Nephron progenitor cell (in vitro differentiated cells): ENCODE measurements at places on chromosomes 3 and 15.
A peak's percentile ranks its signal among the peaks of the same experiment; 100 is the strongest.

- no peaks in the 10 kb centered on the region for H3K27me3 ChIP-seq
- DNase-seq = no peak
- peaks cover 12% of the 10 kb centered on the region for H3K36me3 ChIP-seq
- H3K27ac ChIP-seq = no peak overlapping the region
- H3K4me1 ChIP-seq = peaks cover 38% of the 10 kb centered on the region
- H3K4me3 ChIP-seq = no peak overlapping the region
These were observed 409.0 kb upstream of the KCNMB2 start for GRCh38 chr3:178127221-178127620.

DNA sequence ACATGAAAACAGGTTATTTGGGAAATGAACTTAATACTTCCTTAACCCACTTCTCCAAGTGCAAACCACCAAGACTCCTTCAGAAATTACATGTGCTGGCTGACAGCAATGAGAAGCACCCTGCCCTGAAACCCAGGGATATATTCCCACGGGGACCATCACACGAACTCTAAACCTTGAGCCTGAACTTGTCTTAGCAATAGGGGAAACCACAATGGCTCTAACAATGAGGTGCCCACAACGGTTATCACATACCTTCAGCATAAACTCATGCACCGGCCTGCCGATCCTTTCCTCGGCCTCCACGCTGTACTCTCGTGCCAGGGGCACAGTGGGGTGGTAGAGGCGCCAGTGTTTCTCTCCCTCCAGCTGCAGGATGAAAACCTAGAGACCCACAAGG is 13.4 kb downstream of the RIOX2 start:
- peaks cover 13% of the 10 kb centered on the region for H3K4me1 ChIP-seq
- H3K27me3 ChIP-seq = no peaks in the 10 kb centered on the region
- no peak overlapping the region for H3K27ac ChIP-seq
- peaks cover 9% of the 10 kb centered on the region for H3K36me3 ChIP-seq
- no peak overlapping the region for H3K4me3 ChIP-seq

GRCh38 chr3:126291537-126291936 is 65.7 kb downstream of the KLF15 start:
- no peak for DNase-seq
- H3K27ac ChIP-seq = no peak overlapping the region
- no peak overlapping the region for H3K4me3 ChIP-seq
- H3K27me3 ChIP-seq = peaks cover 52% of the 10 kb centered on the region

DNA sequence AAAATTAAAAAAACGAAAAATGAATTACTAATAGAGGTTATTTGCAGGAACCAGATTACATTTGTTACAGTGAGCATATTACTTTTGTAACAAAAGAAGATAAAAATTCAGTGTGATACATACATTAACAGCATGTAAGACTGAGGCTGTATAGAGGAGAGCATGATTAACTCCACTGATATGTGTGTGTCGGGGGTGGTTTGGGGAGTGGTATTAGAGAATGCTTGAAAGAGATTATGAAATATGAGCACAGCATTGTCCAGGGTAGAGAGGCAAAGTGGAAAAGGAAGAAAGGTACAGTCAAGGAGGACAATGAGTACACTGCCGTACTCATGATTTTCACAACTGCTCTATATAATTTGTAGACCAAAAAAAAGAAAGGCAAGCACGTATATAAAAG is 62.9 kb upstream of the LRRFIP2 start:
- H3K36me3 ChIP-seq = peaks cover 7% of the 10 kb centered on the region
- no peak for DNase-seq
- peaks cover 7% of the 10 kb centered on the region for H3K27me3 ChIP-seq

- H3K36me3 ChIP-seq = no peaks in the 10 kb centered on the region
- DNase-seq = no peak
- no peaks in the 10 kb centered on the region for H3K4me1 ChIP-seq
- H3K27ac ChIP-seq = no peak overlapping the region
- no peaks in the 10 kb centered on the region for H3K27me3 ChIP-seq
- H3K4me3 ChIP-seq = no peak overlapping the region
These were observed 645.8 kb downstream of the GRM7 start for GRCh38 chr3:7506606-7507180.

DNA sequence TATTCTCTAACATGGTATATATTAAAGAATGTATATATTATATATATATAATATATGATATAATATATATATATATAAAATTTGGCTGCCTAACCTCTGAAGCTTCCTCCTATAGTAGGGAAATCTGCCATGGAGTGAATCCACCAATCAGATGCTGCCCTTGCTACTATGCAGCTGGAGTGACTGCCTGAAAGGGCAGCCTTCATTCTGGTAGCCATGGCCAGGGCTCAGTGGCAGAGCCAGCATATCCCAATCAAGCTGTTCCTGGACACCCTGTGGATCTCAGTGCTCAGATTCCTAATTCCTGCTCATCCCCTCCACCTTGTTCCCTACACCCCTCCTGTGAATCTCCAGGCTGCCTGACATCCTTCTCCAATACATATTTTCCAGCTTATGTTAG is 2.2 kb upstream of the SH3GL3 start:
- H3K4me3 ChIP-seq = no peak overlapping the region
- DNase-seq = no peak

- peak overlapping the region; percentile 49 for H3K27ac ChIP-seq
- peaks cover 72% of the 10 kb centered on the region for H3K4me1 ChIP-seq
- DNase-seq = no peak
- peaks cover 23% of the 10 kb centered on the region for H3K27me3 ChIP-seq
These were observed 14.6 kb upstream of the LRRC15 start for GRCh38 chr3:194384156-194384555.

DNA sequence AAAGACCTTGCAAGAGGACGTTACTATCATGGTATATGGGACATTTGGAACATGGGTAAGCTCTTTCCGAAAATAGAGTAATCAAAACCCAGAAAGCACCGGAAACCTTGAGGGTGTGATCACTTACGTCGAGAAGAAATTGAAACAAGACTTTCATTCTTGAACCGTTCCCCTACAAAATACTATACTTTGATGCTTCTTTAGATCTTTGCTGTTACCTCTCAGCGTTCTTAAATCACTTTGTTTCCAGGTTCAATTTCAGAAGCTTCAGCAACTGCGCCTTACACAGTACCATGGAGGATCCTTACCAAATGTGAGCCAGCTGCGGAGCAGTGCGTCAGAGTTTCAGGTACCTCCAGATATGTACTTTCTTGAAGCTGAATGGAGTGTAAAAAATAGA is 10.1 kb downstream of the CRTC3 start:
- no peak overlapping the region for H3K4me3 ChIP-seq
- peaks cover 4% of the 10 kb centered on the region for H3K27me3 ChIP-seq
- no peak for DNase-seq
- H3K36me3 ChIP-seq = peaks cover 38% of the 10 kb centered on the region

GRCh38 chr3:105791919-105792786 is 76.7 kb downstream of the CBLB start:
- peaks cover under 1% of the 10 kb centered on the region for H3K27me3 ChIP-seq
- no peak overlapping the region for H3K4me3 ChIP-seq
- peaks cover 20% of the 10 kb centered on the region for H3K36me3 ChIP-seq
- peaks cover 18% of the 10 kb centered on the region for H3K4me1 ChIP-seq
- no peak for DNase-seq

- no peak overlapping the region for H3K27ac ChIP-seq
- peaks cover 18% of the 10 kb centered on the region for H3K27me3 ChIP-seq
- H3K36me3 ChIP-seq = no peaks in the 10 kb centered on the region
These were observed 28.3 kb upstream of the ALDH1L1 start for GRCh38 chr3:126208606-126209256.

- peak overlapping the region; percentile 93 for H3K27ac ChIP-seq
- no peaks in the 10 kb centered on the region for H3K36me3 ChIP-seq
- H3K4me3 ChIP-seq = no peak overlapping the region
- H3K27me3 ChIP-seq = no peaks in the 10 kb centered on the region
These were observed 26.0 kb downstream of the UBE2E1 start for GRCh38 chr3:23831517-23832394.

DNA sequence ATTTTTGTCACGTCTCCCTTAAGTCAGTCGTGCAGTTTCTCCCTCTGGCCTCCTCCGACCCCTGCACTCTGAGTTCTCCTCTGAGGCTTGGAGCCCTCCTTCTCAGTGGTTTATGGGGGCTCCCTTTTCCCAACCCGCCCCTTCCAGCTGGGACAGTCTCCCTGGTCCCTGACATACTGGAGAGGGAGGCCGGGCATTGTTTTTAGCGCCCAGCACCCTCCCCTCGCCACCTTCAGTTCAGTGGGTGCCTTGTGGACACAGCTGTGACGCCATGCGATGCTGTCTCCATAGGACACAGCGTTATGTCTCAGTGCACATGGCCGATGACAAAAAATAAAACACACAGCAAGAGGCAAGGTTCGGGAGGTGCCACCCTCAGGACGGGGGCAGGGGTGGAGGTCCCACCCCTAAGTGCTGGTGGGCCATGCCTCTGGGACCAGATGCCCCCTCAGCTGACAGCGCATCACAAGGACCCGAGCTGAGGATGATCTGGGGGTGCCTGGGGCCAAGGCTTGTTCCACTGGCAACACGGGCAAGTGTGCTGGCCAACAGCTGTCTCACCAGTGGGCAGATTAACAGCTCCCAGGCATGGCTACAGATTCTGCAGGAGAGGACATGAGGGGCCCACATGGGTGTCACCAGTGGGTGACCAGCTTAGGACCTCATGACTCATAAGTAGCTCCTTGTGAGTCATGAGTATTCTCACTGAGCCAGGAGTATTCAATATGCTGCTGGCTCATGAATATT is 81.6 kb downstream of the PLXNA1 start:
- H3K4me1 ChIP-seq = peaks cover 11% of the 10 kb centered on the region
- no peak overlapping the region for H3K27ac ChIP-seq
- H3K4me3 ChIP-seq = no peak overlapping the region
- H3K36me3 ChIP-seq = no peaks in the 10 kb centered on the region
- no peak for DNase-seq

GRCh38 chr15:87401973-87402372 is 854.6 kb downstream of the NTRK3 start:
- H3K4me1 ChIP-seq = peaks cover 7% of the 10 kb centered on the region
- H3K27ac ChIP-seq = no peak overlapping the region
- no peaks in the 10 kb centered on the region for H3K27me3 ChIP-seq
- no peak overlapping the region for H3K4me3 ChIP-seq

DNA sequence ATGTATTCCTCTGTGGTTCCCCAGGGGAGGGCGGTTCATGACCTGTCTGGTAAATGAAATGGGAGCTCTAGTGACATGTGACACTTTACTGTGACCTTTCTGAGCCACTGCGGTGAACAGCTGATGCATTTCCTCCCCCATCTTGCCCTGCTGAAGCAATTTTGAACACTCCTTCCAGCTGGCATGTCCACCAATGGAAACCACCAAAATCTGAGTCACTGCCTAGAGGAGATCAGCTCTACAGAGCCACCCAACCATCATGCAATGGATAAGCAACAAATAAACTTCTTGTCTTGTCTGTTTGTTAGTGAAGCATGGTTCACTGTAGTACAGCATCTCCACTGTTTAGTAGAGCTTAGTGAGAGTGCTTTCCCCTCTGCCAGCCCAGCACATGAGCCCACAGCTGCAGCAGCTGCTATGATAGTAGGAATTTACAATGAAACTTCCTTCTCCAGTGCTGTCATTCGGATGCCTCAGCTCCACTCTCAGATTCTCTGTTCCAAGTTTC is 479.4 kb downstream of the NTRK3 start:
- peaks cover 52% of the 10 kb centered on the region for H3K4me1 ChIP-seq
- peaks cover 7% of the 10 kb centered on the region for H3K27me3 ChIP-seq
- H3K27ac ChIP-seq = peak overlapping the region; percentile 57
- DNase-seq = peak; percentile 30
- H3K36me3 ChIP-seq = peaks cover under 1% of the 10 kb centered on the region

GRCh38 chr3:118990823-118991560 is 43.7 kb downstream of the IGSF11 start:
- no peaks in the 10 kb centered on the region for H3K36me3 ChIP-seq
- H3K27ac ChIP-seq = peak overlapping the region; percentile 41
- H3K4me1 ChIP-seq = peaks cover 27% of the 10 kb centered on the region
- no peaks in the 10 kb centered on the region for H3K27me3 ChIP-seq
- no peak for DNase-seq

GRCh38 chr15:31271711-31272557 is 54.7 kb upstream of the KLF13 start:
- peaks cover 69% of the 10 kb centered on the region for H3K4me1 ChIP-seq
- H3K27ac ChIP-seq = peak overlapping the region; percentile 36
- H3K4me3 ChIP-seq = no peak overlapping the region
- no peak for DNase-seq

DNA sequence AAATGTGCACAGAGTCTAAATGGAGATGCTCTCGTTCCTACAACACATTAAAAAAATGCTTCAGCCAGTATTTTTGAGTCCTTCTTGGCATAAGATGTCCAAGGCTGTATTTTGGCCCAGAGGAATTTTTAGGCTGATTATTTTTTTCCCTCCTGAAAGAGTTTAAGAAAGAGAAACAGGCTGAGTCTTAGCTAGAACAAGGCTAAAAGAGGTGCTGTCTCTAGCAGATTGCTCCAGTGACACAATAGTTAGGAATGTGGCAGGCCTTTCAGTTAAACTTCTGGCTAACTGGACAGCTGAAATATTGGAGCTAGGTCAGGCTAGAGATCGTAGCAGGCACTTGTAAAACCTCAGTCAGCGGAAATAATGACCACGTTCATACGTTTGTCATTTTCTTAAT is 271.4 kb upstream of the RARB start:
- H3K4me1 ChIP-seq = peaks cover 23% of the 10 kb centered on the region
- no peaks in the 10 kb centered on the region for H3K36me3 ChIP-seq
- H3K27ac ChIP-seq = peak overlapping the region; percentile 54
- H3K27me3 ChIP-seq = peaks cover 3% of the 10 kb centered on the region
- no peak for DNase-seq
- H3K4me3 ChIP-seq = no peak overlapping the region

GRCh38 chr3:32181365-32181764 is 57.1 kb upstream of the CMTM8 start:
- H3K4me1 ChIP-seq = peaks cover 54% of the 10 kb centered on the region
- DNase-seq = no peak
- peak overlapping the region; percentile 15 for H3K27ac ChIP-seq
- H3K4me3 ChIP-seq = peak overlapping the region; percentile 43

- no peaks in the 10 kb centered on the region for H3K36me3 ChIP-seq
- DNase-seq = no peak
- peaks cover 4% of the 10 kb centered on the region for H3K27me3 ChIP-seq
- peak overlapping the region; percentile 58 for H3K27ac ChIP-seq
These were observed 10.0 kb upstream of the SRP14 start for GRCh38 chr15:40048926-40049475.

GRCh38 chr3:106206146-106206545 is 337.3 kb upstream of the CBLB start:
- H3K27ac ChIP-seq = peak overlapping the region; percentile 98
- H3K4me3 ChIP-seq = no peak overlapping the region
- H3K36me3 ChIP-seq = peaks cover 20% of the 10 kb centered on the region
- peak; percentile 4 for DNase-seq

GRCh38 chr15:101171954-101172353 is 79.9 kb downstream of the CHSY1 start:
- peaks cover 40% of the 10 kb centered on the region for H3K36me3 ChIP-seq
- DNase-seq = no peak
- H3K4me3 ChIP-seq = no peak overlapping the region
- no peak overlapping the region for H3K27ac ChIP-seq
- no peaks in the 10 kb centered on the region for H3K27me3 ChIP-seq
- peaks cover 47% of the 10 kb centered on the region for H3K4me1 ChIP-seq
